Spleen (tissue), 13 donors: ENCODE measurements at places on chromosomes 1 and 21. TPM values are rescaled to one million over a fixed set of nuclear protein-coding genes. Genes with fewer than 3 reads are reported as not detected.

GRCh38 chr1:208309771-208310170 is 65.6 kb upstream of the PLXNA2 start:
- DNase-seq: no peak

GRCh38 chr1:229694053-229694693 is 68.1 kb downstream of the URB2 start:
- DNase-seq: peak; percentile 77

The SHC1 gene
- total RNA-seq: 127 TPM

DNA sequence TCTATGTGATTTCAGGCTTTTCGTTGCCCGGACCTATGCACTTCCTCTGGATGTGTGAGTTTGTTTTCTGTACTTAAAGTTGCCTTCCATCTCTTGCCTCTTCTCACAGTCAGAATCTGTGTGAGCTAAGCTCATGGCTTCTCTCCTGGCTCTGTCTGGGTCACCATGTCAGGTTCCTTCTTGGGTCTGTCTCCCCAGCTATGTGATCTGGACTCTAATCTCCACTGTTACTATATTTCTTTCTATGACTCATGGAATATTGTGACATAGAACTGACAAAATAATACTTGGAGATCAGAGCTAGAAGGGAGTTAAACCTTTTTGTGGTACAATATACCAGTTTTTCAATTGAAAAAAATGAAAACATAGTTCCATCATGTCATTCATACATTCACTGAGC is 172.7 kb upstream of the FGGY start:
- no peak for DNase-seq

DNA sequence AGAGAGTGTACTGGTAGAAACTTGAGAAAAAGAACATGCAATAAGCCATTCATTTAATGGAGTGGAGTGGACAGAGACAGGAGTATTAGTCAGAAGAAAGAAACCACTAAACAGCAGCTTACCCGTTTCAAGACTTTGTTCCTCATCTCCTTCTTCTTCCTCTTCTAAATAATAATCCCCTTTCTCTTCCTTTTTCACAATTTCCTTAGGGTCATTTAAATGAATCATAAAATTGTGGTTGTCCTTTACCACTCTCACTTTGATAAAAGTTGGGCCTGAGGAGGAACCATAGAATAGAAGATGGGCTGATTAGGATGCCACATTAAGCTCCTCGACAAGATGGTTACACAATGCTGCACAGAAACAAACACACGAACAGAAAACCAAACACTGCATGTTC is 109.6 kb downstream of the WDR3 start:
- no peak for DNase-seq

- DNase-seq: no peak
Measured at GRCh38 chr1:201622824-201623223, 83.9 kb downstream of the NAV1 start.

DNA sequence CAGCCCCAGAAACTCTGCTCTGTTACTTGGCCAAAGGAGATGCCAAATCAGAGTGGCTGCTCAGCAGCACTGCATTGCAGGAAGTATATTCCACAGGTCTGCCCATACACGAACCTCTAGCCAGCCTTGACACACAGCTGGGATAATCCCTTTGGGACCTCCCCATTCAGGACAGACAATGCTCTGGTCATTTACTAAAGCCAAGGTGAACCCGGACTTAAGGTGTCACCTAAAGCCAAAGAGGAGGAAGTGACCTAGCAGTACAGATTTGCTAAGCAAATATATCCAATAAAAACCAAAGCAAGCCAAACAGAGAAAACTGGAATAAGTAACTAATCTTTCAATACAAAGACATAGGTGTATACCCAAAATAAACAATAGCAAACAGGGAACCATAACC is 27.7 kb downstream of the COPA start:
- DNase-seq: no peak

- DNase-seq: no peak
Measured at GRCh38 chr1:38585971-38586370, 273.6 kb downstream of the RRAGC start.

DNA sequence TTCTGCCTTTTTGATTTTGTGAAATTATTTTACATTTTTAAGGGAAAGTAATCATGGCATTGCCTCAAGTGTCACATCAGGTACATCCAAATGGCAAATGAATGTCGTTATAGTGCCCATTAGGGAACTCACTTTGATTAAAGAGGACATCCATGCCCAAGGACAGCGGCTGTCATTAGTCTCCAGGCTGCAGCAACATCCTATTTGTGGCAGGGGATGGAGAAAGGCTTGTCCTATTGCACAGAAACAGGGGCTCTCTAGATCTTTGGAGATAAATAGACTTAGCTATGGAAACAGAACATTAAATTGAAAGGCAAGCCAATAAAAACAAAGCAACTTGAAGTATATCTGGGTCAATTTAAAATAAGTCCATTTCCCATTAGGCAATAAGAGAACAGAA is 439.3 kb downstream of the NEGR1 start:
- no peak for DNase-seq

GRCh38 chr1:100700586-100700985 is 19.0 kb upstream of the VCAM1 start:
- no peak for DNase-seq

The SELENON gene
- total RNA-seq: 64.4 TPM

The ESRRG gene
- total RNA-seq: 2.1 TPM

- DNase-seq: no peak
Measured at GRCh38 chr1:6505367-6506209, 14.1 kb upstream of the PLEKHG5 start.

DNA sequence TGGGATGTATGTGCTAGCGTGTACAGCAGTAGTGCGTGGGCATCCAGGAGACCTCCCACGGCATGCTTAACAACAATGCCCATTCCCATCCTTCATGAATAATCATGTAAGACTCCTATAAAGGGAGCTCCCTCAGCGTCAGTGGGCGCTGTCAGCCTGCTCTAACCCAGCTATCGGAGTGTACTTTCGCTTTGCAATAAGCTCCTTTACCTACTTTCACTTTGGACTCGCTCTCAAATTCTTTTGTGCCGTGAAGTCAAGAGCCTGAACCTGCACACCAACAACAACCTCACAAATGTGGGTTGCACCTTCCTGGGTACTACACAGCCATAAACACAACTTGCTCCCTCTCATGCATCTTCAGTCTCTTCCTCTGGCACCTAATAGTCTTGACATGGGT is 114.8 kb upstream of the PAXBP1 start:
- peak; percentile 73 for DNase-seq

- no peak for DNase-seq
Measured at GRCh38 chr1:205088341-205088740, 4.1 kb upstream of the TMEM81 start.

- no peak for DNase-seq
Measured at GRCh38 chr21:16579538-16579937, 849.8 kb downstream of the USP25 start.

The DNASE2B gene
- total RNA-seq: not detected

DNA sequence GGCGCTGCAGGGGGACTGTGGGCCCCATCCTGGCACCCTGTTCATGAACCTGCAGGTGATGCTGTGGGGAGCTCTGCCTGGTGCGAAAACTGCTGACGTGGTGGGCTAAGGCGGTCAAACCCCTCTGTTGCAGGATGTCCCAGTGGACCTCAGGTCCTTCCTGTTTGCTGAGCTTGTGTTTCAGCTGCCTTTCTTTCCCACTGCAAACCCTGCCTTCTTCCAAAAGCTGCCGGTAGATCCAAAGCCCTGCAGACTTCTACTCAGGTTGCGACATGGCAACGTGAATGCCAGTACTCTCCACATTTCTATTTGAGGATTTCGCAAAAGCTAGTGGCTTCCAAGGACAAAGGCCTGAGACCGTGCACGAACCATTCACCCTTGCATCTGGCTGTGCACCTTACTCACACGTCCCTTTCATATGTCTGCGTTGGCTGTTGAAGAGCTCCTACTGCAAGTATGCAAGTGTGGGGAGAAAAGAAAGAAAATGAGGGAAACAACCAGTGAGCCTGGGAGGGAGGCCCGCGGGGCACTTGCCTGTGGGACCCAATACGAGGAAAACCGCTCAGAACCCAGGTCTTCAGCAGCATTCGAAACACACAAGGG is 6.2 kb upstream of the RRP1 start:
- DNase-seq: no peak

The GNG12 gene
- 88.0 TPM for total RNA-seq

The CZIB gene
- total RNA-seq: 45.2 TPM

- no peak for DNase-seq
Measured at GRCh38 chr1:89812992-89813391, 7.8 kb upstream of the LRRC8D start.

DNA sequence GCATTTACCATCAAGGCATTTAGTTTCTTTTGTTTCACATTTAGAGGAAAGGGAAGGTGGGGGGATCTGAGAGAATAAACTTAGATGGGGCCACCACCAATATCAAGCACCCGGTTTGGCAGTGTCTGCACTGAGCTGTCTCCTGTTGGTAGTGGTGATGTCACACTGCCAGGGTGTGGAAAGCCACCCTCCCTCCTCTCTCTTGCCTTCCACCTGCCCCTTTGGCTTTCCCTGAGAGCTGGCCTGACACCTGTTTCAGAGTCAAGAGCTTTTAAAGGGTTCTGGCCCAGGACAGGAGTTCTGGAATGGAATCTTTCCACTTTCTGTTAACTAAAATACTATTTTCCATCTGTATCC is 13.4 kb downstream of the ATF3 start:
- DNase-seq: no peak

GRCh38 chr1:234983564-234984238 is 144.9 kb downstream of the TOMM20 start:
- DNase-seq: no peak

- DNase-seq: no peak
Measured at GRCh38 chr1:2150801-2151200, 43.8 kb downstream of the FAAP20 start.

- DNase-seq: no peak
Measured at GRCh38 chr1:53938136-53938830, 7.2 kb downstream of the IFT25 start.

GRCh38 chr21:34335316-34335715 is 28.5 kb upstream of the KCNE2 start:
- DNase-seq: no peak

GRCh38 chr1:81410351-81410750 is 390.4 kb upstream of the ADGRL2 start:
- DNase-seq: no peak

DNA sequence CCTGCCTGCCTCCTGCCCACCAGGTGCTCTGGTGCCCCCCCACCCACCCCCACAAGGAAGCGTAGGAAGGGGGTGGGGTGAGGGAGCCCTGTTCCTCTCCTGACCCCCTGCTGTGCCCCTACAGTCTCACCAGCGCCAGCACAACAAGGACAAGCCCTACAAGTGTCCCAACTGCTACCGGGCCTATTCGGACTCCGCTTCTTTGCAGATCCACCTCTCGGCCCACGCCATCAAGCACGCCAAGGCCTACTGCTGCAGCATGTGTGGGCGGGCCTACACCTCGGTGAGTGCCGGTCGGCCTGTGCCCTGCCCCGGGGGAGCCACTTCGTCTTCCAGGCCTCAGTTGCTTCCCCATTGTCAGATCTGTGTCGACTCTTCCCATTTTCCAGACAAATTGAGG is 25.9 kb downstream of the A3GALT2 start:
- peak; percentile 80 for DNase-seq

The ATXN7L2 gene
- total RNA-seq: 8.2 TPM

- DNase-seq: no peak
Measured at GRCh38 chr1:11831945-11832725, 15.4 kb downstream of the NPPA start.

GRCh38 chr1:2632051-2632430 is 775 bp downstream of the MMEL1 start:
- DNase-seq: peak; percentile 46

GRCh38 chr1:53736290-53736689 is 2.7 kb downstream of the GLIS1 start:
- no peak for DNase-seq

DNA sequence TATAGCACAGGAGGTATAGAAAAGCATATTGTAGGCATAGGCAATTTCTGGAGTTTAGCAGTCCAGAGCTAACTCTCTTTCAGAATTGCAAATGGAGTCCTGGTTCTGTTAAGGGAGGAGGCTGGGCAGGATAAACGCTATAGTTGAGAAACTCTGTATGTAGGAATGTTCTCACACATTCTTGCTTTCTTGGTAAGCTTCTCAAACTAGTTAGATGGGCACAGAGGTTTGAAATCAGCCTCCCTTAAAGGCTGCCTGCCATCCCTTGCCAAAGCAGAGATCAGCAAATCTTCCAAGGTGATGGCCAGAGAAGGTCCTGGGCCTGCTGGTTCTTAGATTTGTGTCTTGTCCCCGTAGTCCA is 42.9 kb upstream of the TADA1 start:
- DNase-seq: no peak

DNA sequence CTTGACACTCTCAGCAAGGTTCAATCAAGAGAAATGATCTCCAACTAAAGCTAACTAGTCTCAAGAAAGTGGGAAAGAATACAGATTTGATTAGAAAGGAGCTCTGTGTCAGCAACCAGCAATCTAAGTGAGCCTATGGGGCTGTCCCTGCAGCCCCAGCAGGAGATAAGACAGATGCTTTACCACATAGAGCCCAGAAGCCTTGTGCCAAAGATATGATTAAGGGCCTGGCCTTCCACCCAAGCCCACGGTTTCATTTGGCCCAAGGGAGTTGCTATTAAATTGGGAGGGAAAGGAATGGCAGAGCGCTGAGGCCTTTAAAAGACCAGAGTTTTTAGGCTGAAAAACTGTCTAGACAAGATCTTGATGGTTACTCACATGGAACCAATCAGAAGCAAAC is 74.8 kb downstream of the HLCS start:
- no peak for DNase-seq

GRCh38 chr1:64537942-64538341 is 68.0 kb downstream of the CACHD1 start:
- DNase-seq: no peak

DNA sequence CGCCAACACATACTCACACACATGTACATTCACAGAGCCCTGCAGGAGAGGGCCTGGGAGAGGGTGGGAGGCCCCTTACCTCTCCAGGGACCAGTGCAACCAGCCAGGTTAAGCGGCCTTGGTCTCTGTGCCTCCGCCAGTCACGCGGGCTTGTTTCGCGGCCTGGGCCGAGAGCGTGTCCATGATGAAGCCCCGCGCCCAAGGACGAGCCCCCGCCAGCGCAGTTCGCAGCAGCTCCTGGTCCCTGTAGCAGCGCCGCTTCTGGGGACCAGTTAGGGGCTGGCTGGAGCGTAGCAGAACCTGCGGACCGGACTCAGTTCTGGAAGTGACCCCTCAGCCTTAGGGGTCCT is 7.3 kb upstream of the FAM167B start:
- DNase-seq: no peak

DNA sequence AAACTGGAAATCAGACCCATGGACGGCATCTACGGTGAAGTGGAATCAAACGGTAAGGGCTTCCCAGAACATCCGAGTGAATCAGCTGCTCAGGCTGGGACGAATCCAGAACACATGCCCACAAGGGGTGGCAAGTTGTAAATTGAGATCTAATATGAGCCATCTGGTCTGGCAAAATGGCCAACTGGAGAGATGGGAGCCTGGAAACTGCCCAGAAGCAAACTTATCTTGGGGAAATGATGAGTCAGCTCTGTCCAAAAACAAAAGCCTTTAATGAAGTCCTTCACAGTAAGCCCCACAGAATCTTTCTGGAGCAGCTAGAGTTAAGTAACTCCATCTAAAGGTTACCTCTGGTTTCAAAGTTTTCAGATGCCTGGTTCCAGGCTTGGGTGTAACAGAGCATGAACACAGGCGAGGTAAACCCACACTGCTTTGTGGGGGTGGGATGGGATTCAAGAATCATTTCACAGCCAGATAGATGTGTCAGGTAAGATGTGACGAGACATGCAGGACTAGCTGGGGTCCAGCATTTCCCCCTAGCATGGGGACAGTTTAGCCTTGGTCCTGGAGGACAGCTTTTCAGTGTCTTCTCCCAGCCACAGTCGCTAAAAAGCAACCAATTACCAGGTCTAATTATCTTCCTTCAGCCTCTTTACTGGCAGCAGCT is 10.5 kb upstream of the SRP9 start:
- no peak for DNase-seq

The ARHGAP30 gene
- 121 TPM for total RNA-seq

The LCE1C gene
- not detected for total RNA-seq
